Activated T-helper 1 cell treated with Interleukin-2 at 50 U/mL for 16 hours (primary cell): ENCODE measurements at places on chromosomes 5 and 9.

- DNase-seq: no peak
These were observed 459.6 kb downstream of the RAB3C start for GRCh38 chr5:59042201-59043055.

GRCh38 chr9:129336601-129337331, 158.7 kb upstream of the IER5L start:
- DNase-seq: no peak

DNA sequence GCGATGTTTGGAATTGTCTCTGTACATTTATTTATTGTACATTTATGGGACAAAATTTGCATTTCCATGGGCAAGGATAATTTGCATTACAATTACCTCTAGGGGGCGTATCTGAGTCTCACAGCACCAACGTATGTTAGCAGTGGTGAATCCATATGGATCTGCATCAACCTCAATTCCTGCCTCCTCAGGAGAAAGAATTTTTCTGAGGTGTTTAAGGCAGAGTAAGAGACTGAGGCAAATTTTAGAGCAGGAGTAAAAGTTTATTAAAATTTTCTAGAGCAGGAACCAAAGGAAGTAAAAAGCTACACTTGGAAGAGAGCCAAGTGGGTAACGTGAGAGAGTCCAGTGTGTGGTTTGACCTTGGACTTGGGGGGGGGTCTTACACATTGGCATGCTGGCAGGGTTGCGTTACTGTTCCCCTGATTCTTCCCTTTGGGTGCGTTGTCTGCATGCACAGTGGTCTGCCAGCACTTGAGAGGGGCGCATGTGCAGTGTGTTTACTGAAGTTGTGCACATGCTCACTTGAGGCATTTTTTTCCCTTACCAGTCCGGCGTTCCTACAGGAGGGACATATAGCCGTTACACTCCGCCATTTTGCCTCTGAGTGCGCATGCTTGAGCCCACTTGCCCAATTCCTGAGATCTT, 21.0 kb upstream of the RAB14 start:
- DNase-seq: no peak

- DNase-seq: no peak
These were observed 319.4 kb downstream of the NDUFS4 start for GRCh38 chr5:53879708-53880323.

GRCh38 chr9:112898872-112899311, 8.2 kb upstream of the SLC46A2 start:
- no peak for DNase-seq

DNA sequence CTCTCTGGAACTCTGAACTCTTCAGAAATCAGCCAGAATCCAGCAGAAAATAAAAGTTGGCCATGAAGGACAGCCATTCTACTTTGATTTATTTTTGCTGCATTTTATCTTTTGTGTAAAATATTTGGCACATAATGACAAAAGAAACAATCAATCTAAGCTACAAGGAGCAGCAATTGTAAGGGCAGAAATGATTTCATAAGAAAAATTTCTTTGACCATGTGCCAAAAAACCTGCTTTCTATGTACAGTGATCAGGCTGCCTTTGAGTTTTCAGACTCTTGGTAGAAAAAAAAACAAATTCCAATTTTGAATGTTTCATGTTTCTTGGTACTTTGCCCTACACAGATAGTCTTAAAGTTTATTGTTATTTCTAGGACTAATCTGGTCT, 69.8 kb upstream of the SLC1A3 start:
- no peak for DNase-seq

DNA sequence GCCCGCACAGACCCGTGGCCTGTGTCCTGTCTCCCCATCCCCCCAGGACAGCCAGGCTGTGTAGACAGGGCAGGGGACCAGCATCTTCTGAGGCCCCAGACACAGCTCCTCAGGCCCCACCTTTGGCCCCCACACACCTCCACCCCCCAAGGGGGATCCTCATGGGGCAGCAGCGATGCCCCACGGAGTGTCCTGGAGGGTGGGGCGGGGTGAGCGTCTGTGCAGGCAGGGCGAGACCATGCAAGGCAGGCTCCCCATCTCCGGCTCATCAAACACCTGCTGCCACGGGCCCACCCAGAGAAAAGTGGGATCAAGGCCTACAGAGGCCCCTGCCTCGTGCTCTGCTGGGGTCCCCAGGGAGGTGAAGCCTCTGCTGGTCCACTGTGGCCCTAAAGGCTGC, 118.7 kb upstream of the FOXD4L5 start:
- no peak for DNase-seq

DNA sequence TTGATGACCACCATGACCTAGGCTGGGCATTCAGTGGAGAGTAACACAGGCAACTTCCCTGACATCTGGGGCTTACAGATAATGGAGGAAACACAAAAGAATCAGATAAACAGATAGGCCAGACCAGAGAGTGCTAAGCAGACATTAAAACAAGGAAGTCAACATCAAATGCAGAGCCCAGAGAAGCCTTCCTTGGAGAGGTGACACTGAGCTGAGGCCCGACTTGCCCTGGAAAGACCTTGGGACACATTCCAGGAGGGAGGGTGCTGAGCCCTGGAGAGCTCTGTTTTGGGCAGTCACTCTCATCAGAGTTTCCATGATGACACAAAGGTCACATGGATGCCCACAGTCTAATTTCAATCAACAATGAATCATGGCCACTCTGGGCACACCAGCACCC, 31.9 kb upstream of the C5orf58 start:
- DNase-seq: no peak

DNA sequence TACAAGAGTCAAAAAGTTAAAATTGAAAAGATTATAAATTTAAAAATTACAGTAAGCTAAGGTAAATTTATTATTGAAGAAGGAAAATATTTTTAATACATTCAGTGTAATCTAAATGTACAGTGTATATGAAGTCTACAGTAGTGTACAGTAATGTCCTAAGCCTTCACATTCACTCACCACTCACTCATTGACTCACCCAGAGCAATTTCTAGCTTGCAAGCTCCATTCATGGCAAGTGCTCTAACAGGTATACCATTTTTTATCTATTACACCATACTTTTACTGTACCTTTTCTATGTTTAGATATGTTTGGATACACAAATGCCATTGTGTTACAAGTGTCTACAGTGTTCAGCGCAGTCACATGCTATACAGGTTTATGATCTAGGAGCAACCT, 389.7 kb downstream of the RASEF start:
- no peak for DNase-seq

- DNase-seq: no peak
These were observed 239.6 kb upstream of the RIOK2 start for GRCh38 chr5:97422678-97423077.

- no peak for DNase-seq
These were observed 104.6 kb upstream of the IL6ST start for GRCh38 chr5:56099346-56099745.

GRCh38 chr9:98980291-98980690, 36.6 kb downstream of the COL15A1 start:
- DNase-seq: no peak

GRCh38 chr5:172647352-172648012, 6.4 kb downstream of the NEURL1B start:
- no peak for DNase-seq

DNA sequence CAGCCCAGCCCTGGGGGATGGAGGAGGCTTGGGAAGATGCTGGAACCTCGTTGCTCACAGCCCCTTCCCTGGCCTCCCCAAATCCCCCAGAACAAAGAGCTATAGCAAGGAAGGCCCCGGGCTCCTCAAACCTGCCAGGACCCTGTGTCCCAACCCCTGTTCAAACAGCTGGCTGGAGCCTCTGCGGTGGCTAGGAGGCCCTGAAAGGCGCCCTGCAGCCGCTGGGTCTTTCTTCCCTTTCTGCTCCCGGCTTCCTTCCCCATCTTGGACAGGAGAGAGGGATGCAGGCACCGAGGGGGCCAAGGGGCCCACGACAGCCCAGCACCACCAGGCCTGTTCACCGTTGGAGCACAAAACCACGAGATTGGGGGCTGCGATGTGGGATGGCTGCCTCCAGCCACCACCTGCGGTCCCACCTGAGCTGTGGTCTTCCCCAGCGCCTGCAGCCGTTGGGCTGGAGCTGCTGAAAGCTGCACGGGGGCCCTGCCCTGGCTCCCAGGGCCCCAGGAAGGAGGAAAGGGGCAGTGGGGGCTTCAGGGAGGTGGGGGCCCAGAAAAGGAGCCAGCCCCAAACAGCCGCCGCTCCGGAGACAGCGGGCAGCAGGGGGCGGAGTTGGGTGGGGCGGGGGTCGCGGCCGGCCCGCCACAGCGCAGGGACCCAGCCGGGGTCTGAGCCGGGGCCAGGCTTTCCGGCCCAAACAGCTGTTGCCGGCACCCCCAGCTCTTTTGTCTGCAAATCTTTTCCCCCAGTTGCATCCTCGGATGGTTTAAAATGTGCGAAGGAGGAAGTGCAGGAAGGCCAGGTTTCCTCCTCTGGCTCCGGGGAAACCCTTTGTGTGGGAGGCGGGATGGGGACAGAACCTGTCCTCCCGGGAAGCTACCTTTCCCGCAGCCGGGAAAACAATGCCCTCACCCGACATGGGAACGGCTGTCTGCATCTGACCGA, 16.1 kb downstream of the NOTCH1 start:
- no peak for DNase-seq

GRCh38 chr9:128416014-128416413, 4.6 kb upstream of the CERCAM start:
- no peak for DNase-seq

DNA sequence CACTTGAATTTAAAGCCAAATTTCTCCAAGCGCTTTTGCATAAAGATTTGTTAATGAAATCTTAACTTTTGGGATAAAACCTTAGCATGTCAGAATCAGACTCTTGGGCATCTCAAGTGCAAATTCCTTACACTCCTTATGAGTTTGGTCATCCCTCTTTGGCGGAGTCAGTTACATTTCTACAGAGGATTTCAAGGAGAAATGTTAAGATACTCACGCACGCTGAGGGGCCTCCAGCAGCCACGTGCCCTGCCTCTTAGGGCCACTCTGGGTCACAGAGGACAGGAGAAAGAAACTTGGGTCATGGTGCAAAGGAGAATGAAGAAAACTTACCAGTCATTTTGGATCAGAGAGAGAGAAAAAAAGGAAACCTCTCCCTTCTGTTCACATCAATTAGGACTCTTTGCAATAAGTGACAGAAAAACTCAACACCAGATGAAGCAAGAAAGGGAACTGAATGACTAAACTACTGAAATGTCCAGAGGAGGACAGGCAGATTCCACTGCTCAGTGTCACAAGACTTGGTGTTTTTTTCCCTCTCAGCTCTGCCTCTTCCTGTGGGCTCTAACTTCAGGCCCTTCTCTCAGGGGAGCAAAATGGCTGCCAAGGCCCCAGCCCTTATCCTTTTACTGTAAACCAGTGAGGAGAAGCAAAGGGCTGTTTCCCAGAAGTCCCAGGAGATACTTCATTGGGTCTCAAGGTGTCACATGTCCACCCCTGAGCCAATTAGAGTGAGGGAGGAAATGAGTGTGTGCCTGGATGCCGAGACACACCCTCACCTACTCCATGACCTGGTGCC, 63.3 kb upstream of the NFIL3 start:
- DNase-seq: no peak

DNA sequence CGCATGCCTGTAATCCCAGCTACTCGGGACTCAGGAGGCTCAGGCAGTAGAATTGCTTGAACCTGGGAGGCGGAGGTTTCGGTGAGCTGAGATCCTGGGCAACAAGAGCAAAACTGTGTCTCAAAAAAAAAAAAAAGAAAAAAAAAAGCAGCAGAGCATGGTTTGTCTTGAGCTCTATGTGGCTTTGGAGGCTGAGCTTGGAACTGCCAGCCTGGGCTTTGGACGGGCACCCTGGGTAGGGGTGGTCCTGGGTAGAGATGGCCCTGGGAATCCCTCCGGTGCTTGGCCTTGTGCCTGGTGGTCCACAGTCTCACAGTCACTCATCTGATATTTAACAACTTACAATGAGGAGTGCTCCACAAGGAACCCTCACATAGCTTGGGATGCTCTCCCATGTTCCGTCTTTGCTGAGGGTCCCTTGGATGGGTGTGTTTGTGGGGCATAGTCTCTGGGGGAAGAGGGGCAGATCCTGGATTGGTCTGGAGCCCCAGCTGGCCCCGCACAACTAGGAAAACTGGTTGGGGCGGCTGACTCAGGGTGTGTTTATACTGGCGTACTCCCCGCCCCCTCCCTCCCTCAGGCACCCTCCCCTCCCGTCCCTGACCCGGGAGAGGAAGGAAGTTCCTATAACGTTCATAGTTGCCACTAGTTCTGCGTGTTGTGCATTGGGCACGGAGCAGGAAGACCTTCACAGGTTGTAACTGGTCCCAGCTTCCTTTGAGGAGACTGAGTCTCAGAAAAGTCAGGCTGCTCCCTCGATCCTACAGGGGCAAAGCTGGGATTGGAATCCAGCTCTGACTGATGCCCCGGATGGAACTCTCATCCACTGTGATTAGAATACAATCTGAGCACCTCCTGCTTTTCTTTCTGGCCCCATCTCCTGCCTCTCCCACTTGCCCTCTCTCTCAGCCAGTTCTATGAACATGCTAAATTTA, 11.2 kb downstream of the IER5L start:
- DNase-seq: no peak

DNA sequence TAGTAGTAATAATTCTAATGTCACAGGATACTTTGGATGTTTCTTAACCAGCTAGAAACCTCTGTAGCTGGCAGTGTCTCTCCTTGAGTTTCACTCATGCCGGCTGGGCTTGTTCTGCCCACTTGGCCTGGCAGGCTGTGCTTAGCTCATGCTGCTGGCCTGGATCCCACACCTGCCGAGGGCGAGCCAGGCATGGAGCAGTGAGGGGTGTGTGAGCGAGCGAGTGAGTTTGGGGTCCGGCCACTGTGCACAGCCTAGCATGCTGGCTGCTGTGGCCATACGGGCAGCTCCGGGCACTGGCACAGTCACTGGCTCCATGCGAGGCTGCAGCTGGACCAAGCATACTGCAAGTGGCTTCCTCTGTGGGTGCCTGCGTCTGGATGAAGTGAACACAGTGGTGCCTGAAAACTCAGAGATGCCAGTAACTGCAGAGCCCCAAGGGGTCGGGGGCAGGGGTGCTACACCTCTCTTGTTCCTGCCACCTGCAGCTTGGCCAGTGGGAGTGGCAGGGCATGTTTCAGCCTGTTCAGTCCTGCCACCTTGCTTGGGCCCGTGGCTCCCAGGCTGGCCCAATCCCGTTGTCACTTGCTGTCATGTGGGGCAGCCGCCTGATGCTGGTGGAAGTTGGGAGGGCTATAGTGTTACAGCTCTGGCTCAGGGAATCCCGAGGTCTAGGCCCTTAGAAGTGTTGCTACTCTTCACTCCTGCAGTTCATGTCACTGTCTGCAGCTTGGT, 9.9 kb downstream of the FSD1L start:
- no peak for DNase-seq

DNA sequence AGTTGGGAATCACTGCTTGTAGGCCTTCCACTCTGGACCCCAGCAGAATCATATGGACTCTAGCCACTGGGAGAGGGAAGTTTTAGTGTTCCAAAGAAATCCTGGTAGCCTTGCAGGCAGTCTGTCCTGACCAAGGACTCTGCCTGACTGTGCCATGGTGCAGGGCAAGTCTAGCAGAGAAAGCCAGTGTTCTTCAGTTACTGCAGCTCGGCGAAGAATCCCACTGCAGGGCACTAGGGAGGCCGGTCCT, 20.3 kb upstream of the MATR3 start:
- DNase-seq: no peak

GRCh38 chr5:38639377-38640358, 83.2 kb upstream of the LIFR start:
- DNase-seq: no peak

- DNase-seq: no peak
These were observed 12.3 kb upstream of the OBP2A start for GRCh38 chr9:135533674-135534073.

- DNase-seq: no peak
These were observed 87.3 kb downstream of the SEC61B start for GRCh38 chr9:99309141-99309939.

GRCh38 chr9:107274953-107275422, 8.1 kb upstream of the RAD23B start:
- DNase-seq: no peak

GRCh38 chr9:100730086-100730485, 152.2 kb downstream of the CAVIN4 start:
- no peak for DNase-seq
